ENCODE measurements at places on chromosomes 2 and 18.
A peak's percentile ranks its signal among the peaks of the same experiment; 100 is the strongest.

DNA sequence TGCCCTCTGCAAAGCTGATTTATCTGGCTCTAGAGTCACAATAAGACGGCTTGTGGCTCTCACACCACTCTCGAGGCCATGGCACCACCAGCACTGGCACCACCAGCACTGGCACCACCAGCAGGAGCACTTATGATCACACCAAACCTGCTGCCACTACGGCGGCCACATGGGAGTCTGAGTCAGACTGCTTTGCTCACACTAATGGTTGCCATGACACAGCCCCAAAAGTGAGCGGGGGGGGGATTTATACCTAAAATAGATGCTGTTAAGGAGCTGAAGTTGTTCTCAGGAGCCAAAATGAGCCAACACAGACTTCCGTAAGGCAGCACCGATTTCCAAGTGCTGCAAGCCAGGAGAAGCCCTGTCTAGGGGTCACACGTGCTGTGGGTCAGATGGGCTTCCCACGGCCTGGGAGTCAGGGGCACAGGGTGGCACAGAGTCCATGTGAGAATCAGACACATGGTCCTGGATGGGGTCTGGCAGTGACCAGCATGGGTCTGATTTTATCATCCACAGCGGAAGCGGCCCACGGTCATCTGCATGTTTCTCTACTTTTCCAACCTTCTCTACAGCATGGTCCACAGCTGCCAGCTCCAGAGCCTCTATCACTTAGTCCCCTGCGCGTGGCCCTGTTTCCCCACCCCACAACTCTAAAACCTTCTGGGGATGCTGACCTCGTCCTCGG, 16.7 kb downstream of the DNMT3A start:
- DNase-seq, result peak; percentile 34

DNA sequence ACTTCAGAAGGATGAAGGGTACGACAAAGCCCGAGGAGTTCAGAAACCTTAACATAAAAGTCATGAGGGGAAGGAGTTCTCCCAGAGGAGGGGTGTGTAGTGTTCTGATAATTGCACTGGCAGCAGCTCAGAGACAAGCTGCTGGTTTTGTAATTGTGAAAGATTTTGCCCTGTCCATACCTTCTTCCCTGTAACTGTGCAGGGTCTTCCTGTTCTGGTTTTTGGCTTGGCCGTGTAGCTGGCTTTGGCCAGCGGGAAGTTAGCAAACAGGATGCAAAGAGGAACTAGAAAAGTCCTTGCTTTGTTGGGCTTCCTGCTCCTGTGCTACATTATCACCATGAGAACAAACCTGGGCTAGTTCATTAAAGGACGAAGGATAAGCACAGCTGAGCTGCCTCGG, 160.8 kb downstream of the LPIN1 start:
- DNase-seq, result no peak

GRCh38 chr2:127233710-127234109, 13.6 kb upstream of the CYP27C1 start:
- DNase-seq, result no peak

- DNase-seq, result no peak
Measured at GRCh38 chr2:628651-629050, 48.6 kb downstream of the TMEM18 start.

DNA sequence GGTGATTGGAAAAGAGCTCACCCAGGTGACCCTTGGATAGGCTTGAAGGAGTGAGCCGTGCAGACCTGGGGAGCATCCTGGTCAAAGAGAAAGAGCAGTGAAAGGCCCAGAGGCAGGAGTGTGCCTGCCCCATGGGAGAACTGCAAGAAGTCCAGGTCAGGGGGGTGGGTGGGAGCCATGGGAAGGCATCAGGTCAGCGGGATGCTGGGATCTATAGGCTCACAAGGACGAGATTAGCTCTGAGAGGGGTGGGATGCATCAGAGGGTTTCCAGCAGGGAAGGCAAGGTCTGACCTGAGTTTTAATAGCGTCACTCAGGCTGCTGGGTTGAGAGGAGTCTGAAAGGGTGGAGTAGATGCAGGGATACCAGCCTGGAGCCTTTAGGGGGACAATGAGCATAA, 158.6 kb downstream of the SMAD7 start:
- DNase-seq, result no peak
